Activated T-cell treated with anti-CD3 and anti-CD28 coated beads for 24 hours (primary cell): ENCODE measurements at places on chromosomes 4 and X.

- DNase-seq: no peak
Measured at GRCh38 chr4:7608046-7608445, 173.3 kb upstream of the PSAPL1 start.

DNA sequence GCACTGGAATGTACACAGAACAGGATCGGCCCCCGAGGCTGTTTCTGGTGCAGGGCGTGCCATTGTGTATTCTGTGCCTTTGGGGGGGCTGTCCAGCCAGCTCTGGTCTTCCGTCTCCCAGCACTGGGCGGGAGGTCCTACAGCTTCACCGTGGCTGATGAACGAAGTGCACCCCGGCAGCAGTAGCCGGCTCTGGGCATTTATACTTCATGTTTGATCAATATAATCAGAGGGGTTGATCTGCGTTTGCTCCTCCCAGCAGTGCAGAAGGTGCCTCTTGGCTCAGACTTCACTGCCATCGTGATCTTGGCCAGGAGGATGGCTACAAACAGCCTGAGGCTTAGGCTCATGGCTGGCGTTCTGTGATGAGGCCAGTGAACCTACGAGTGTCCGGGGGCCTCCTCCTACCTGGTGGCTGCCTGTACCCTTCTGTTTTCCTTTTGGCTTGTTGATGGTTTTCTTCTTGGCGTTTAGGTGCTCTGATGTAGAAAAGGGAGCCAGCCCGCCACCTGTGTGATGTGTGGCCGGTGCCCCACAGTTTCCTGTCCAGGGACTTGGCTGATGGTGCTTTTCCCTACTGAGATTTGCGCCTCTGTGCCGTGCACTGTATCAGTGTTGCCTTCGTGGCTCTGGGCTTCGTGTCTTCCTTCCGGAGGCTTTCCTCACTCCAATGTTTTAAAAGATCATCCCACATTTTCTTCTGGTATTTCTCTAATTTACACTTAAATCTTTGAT lies 31.2 kb upstream of the HGFAC start:
- no peak for DNase-seq

- no peak for DNase-seq
Measured at GRCh38 chr4:11223311-11223710, 205.4 kb downstream of the HS3ST1 start.

GRCh38 chr4:8329859-8330761 lies 60.6 kb downstream of the HTRA3 start:
- DNase-seq: no peak

DNA sequence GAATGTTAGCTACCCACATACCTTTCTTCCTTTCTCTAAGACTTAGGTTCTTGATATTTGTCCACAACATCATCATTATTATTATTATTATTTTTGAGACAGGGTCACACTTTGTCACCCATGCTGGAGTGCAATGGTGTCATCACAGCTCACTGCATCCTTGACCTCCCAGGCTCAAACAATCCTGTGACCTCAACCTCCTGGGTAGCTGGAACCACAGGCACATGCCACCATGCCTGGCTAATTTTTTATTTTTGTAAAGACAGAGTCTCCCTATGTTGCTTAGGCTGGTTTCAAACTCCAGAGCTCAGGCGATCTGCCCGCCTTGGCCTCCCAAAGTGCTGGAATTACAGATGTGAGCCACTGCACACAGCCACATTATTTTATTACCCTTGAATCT lies 119.0 kb downstream of the CBR4 start:
- no peak for DNase-seq

GRCh38 chr4:15376594-15376993 lies 51.2 kb upstream of the C1QTNF7 start:
- DNase-seq: no peak

- DNase-seq: no peak
Measured at GRCh38 chr4:104064646-104065577, 345.1 kb upstream of the TACR3 start.

DNA sequence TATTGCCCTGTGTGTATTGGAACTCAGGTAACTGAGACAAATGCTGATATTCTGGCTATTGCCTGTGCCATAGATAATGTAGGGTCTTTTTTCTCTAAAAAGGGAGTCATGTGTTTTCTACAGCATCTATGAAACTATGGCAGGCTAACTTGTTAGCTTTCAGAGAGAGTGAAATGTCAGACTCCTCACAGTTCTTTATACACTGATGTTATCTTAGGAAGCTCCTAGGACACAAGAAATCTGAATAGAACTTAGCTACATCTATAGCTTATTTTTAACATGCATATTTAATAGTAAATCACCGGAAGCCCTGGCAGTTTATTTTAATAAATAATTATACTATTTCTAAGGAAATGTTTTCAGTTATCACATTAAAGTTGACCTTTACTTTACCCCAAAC lies 369.6 kb downstream of the NAF1 start:
- no peak for DNase-seq

DNA sequence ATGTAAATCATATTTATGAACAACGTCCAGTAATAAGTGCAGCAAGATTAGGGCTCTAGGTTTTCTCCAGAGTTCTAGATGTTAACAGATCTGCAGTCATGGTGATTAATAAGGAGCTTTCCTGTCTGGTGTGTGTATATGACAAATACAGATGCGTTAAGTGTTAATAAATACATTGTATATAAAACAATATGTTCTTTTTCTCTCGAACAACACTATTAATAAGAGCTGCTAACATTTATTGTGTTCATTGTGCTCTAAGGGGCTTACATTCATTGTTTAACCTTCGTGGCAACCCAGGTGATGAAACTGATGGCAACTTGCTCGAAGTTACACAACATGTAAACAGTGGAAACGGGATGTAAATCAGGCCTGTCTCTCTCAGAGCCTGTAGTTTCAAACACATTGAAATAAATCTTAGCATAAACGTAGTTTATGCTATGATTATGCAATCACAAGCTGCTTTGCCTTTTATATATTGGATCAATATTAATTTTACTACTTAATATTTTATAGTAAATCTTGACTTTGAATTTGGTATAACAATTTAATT lies 547 bp upstream of the CLGN start:
- DNase-seq: no peak
